Breast epithelium (tissue), 4 donors: ENCODE measurements at places on chromosomes 1 and 21. TPM values are rescaled to one million over a fixed set of nuclear protein-coding genes. Genes with fewer than 3 reads are reported as not detected.

The KPNA6 gene
- 40.6 TPM for total RNA-seq

The CACNA1S gene
- not detected for total RNA-seq

DNA sequence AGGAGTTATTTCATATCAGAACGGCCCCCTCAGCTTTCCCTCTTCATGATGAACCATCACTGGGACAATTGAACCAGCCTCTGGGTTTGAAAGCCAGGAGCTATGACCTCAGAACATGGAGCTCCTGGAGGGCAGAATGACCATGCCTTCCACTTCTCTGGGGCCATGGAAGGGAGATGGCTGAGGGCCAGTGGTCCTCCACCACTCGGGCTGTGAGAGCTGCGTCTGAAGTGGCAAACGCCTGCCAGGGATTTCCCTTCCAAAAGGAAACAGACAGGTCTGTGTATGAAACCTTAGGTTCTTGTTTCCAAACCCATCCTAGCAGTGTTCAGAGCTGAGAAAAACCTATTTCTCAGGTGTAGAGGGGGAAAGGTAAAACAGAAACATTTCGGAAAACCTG is 22.5 kb downstream of the PKP1 start:
- H3K36me3 ChIP-seq = no peaks in the 10 kb centered on the region
- no peak overlapping the region for H3K4me3 ChIP-seq
- peak overlapping the region; percentile 55 for H3K27ac ChIP-seq
- no peaks in the 10 kb centered on the region for H3K27me3 ChIP-seq

DNA sequence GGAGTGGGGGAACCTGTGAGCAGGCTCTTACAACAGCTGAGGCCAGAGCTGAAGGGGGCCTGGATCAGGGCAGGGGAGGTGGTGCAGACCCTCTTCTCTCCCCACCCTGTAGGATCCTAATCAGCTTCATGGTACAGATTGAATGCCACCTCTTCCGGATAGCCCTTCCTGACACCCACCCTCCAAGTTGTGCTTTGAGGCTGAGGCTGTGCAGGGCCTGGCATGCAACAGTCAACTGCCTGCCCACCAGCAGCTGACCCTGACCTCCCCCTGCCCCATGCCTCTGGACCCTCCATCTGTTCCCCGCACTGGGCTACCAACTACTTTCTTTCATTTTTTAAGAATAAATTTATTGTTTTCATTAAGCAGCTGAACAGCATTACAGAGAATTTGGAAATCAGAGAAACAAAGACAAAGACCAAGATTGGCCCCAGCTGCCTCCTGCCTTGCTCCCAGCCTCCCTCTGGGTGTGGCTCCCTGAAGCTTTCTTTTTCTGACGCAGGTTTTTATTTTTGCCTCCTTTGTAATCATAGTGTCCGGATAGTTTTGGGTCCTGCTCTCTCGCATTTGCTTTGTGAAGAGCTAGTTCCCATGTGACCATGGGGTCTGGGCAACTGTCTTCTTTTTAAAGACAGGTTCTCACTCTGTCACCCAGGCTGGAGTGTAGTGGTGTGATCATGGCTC is 12.8 kb downstream of the ZNF362 start:
- DNase-seq = no peak
- H3K36me3 ChIP-seq = no peaks in the 10 kb centered on the region
- no peak overlapping the region for H3K4me3 ChIP-seq
- H3K27me3 ChIP-seq = no peaks in the 10 kb centered on the region

- no peak for DNase-seq
- H3K27ac ChIP-seq = no peak overlapping the region
- H3K4me1 ChIP-seq = no peaks in the 10 kb centered on the region
Observed at GRCh38 chr1:6265151-6265550, 4.3 kb upstream of the GPR153 start.
